ENCODE measurements at places on chromosomes 5 and 9.

DNA sequence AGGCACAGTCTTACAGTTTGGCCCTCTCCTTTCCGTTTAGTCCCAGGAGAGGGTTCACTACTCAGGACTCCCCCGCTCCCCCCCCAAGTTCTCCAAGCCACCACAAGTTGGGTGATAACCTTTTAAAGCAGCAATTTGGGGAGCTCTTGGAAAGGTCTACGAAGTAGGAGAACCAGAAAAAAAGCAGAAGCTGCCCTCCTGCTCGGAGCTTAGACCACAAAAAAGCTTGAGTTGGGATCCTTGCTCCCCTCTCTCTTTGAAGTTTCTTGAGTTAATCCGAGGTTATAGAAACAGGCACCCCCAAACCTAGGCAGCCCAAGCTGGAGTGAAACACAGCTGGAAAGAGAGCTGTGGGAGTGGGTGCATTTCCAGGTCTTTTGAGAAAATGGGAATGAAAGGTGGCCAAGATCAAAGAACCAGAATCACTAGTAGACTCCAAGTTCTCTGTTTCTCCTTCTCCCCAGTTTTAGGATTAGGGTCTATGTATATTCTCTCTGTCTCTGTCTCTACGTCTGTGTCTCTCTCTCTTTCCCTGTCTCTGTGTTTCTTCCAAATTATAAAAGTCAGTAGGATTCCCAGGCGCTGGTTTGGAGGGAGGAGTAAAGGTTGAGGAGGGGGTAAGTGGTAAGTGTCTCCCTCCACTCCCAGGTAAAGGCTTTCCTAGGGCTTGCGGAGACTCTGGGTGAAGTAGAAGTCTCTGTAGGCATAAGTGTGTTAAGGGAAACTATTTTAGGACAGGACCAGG lies 2.8 kb downstream of the LHX2 start:
- H3K27me3 ChIP-seq = peaks cover 82% of the 10 kb centered on the region
- no peak overlapping the region for H3K27ac ChIP-seq
- H3K4me1 ChIP-seq = peaks cover 42% of the 10 kb centered on the region
- no peaks in the 10 kb centered on the region for H3K36me3 ChIP-seq
- DNase-seq = no peak

- no peaks in the 10 kb centered on the region for H3K4me1 ChIP-seq
- no peak for DNase-seq
- H3K36me3 ChIP-seq = peaks cover 77% of the 10 kb centered on the region
- H3K27me3 ChIP-seq = no peaks in the 10 kb centered on the region
- no peak overlapping the region for H3K4me3 ChIP-seq
Measured at GRCh38 chr9:134049772-134050588, 17.8 kb downstream of the BRD3 start.

DNA sequence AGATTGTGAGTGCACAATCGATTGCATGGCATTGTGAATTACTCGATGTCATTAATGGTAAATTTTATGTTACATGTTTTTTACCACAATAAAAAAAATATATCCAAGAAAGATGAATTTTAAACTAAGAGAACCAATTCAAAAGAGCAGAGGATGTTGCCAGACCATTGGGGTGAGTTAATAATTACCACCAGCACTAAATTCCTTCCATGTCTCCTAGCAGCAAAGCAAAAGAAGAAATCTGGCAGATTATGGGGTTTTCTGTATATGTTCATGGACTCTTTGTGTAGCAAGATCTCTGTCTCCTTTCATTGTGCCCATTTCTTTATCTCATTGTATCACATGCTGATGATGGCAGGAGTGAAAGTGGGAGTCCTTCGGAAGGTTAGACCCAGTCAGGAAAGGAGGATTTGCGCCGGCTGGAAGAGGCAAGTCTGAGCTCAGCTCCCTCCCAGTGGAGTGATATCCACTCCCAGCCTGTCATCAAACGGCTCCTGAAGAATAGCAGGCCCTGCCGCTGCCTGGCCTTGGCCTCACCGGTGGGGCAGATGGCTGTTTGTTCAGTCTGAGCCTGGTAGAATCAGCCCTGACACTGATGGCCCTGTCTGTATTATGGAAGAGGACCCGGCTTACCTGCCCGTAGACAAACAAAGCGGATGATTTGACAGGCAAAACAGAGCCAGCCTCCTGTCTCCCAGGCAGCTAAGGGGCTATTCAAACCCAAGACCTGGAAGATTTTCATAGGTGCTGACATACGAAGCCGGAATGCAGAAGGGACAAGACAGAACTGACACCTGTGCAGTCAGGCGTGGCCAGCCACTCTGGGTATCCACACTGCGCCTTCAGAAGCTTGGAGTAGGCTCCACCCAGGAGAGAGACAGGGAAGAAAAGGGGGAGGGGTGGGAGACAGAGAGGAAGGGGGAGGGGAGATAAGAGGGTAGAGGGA lies 21.9 kb upstream of the FOXE1 start:
- DNase-seq = no peak
- peaks cover 29% of the 10 kb centered on the region for H3K27me3 ChIP-seq
- no peaks in the 10 kb centered on the region for H3K4me1 ChIP-seq
- H3K36me3 ChIP-seq = no peaks in the 10 kb centered on the region
- no peak overlapping the region for H3K27ac ChIP-seq
- no peak overlapping the region for H3K4me3 ChIP-seq

- no peak for DNase-seq
- H3K27me3 ChIP-seq = peaks cover 30% of the 10 kb centered on the region
- H3K36me3 ChIP-seq = no peaks in the 10 kb centered on the region
- H3K27ac ChIP-seq = no peak overlapping the region
- H3K4me1 ChIP-seq = no peaks in the 10 kb centered on the region
Measured at GRCh38 chr5:88515881-88516819, 247.5 kb upstream of the TMEM161B start.

- H3K27me3 ChIP-seq = no peaks in the 10 kb centered on the region
- peaks cover 15% of the 10 kb centered on the region for H3K36me3 ChIP-seq
- H3K4me3 ChIP-seq = no peak overlapping the region
- H3K27ac ChIP-seq = no peak overlapping the region
- no peak for DNase-seq
Measured at GRCh38 chr5:177957241-177957640, 38.8 kb downstream of the PROP1 start.

GRCh38 chr9:8419596-8420275 lies 620.2 kb upstream of the DMAC1 start:
- no peaks in the 10 kb centered on the region for H3K4me1 ChIP-seq
- DNase-seq = no peak
- H3K36me3 ChIP-seq = no peaks in the 10 kb centered on the region
- peaks cover 2% of the 10 kb centered on the region for H3K27me3 ChIP-seq

- no peaks in the 10 kb centered on the region for H3K36me3 ChIP-seq
- H3K27me3 ChIP-seq = no peaks in the 10 kb centered on the region
- no peak overlapping the region for H3K4me3 ChIP-seq
- H3K4me1 ChIP-seq = no peaks in the 10 kb centered on the region
- H3K27ac ChIP-seq = no peak overlapping the region
- no peak for DNase-seq
Measured at GRCh38 chr9:70995511-70995910, 125.9 kb downstream of the TRPM3 start.
